ENCODE measurements at places on chromosomes 2 and 18. TPM values are rescaled to one million over a fixed set of nuclear protein-coding genes. Genes with fewer than 3 reads are reported as not detected.

Gene PARD6G
- total RNA-seq = 2.6 TPM

Gene HMSD
- total RNA-seq = not detected

Gene PFN4
- total RNA-seq = not detected

DNA sequence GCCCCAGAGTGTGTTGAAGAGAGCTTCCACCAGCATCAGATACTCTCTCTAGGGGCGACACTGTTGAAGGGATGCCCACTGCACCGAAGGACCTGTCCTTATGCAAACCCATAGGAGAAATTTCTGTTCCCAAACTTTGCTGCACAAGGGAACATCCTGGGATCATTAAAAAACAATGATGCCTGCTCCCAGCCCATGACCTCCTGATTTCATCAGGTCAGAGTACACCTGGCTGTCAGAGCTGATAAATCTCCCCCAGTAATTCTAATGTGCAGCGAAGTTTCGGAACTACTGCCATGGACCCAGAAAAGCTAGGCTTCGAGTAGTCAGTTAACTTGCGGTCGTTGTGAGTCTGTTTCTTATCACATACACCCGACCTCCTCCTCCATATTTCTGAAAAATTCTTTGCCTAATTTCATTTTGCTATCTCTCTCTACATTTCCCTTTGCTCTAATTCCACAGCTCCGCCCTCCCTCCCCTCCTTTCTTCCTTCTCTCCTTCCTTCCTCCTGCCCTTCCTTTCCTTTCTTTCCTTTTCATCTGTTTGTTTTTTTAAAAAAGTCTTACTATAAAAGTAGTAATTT lies 18.8 kb downstream of the FAM124B start:
- peaks cover 8% of the 10 kb centered on the region for H3K4me1 ChIP-seq
- H3K27ac ChIP-seq = no peak overlapping the region
- no peaks in the 10 kb centered on the region for H3K36me3 ChIP-seq

GRCh38 chr2:136281281-136282114 lies 163.5 kb upstream of the CXCR4 start:
- no peaks in the 10 kb centered on the region for H3K27me3 ChIP-seq
- no peak overlapping the region for H3K27ac ChIP-seq
- no peaks in the 10 kb centered on the region for H3K36me3 ChIP-seq
- no peak overlapping the region for H3K4me3 ChIP-seq
- DNase-seq = no peak
- no peaks in the 10 kb centered on the region for H3K4me1 ChIP-seq

DNA sequence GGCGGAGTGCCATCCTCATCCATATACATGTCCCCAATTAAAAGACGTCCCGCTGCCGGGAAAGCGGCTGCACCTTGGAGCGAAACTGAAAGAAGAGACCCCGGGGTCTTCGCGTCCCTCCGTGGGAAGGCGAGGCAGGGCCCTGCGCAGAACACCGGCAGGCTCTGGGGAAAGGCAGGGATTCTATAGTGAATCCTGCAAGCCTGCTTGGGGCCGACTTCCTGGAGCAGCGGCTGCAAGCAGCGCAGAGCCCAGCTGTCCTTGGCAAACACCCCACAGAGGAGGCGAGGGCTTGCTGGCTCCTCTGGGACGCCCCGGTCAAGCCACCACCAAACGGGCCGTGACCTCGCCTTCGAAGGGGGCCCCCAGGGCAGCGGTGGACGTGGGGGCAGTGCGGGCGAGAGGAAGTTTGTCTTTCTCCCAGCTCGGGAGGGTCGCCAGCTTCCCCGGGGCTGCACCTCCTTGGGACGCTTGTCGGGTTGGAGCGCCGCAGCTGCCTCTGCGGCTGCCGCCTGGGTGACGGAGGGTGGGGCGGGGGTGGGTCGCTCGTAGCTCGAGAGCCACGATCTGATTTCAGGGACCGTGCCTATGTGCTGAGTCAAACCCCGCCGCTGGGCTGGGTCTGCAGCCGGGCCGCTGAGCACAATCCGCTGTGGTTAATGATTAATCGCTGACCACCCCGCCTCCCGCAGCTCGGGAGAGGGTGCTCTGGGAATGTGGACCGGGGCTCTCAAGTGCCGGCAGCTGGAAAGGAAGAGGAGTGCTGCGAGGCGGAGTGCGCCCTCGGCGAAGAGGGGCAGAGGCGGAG lies 486 bp upstream of the GPR39 start:
- peak overlapping the region; percentile 1 for H3K4me3 ChIP-seq
- H3K36me3 ChIP-seq = no peaks in the 10 kb centered on the region
- DNase-seq = peak; percentile 97

DNA sequence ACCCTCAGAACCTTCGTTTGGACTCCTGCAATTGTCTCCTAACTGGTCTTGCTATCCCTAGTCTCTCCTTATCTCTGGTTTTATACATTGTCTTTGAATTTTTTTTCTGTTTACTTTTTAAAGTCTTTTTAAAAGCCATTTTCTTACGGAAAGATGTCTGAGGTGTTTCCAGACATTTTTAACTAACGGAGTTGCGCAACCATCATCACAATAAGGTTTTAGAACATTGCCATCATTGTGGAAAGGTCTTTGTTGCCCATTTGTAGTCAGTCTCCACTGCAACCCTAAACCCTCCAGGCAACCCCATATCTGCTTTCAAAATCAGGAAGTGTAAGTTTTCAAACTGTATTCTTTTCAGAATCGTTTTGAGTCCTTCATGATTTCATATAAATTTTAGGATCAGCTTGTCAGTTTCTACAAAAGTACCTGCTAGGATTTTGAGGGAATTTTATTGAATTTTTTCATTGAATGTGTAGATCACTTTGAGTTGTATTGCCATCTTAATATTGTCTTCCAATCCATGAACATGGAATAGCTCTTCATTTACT lies 46.3 kb downstream of the ANKRD12 start:
- DNase-seq = no peak
- H3K36me3 ChIP-seq = peaks cover 4% of the 10 kb centered on the region
- H3K4me1 ChIP-seq = peaks cover 14% of the 10 kb centered on the region
- no peaks in the 10 kb centered on the region for H3K27me3 ChIP-seq
- H3K27ac ChIP-seq = no peak overlapping the region

DNA sequence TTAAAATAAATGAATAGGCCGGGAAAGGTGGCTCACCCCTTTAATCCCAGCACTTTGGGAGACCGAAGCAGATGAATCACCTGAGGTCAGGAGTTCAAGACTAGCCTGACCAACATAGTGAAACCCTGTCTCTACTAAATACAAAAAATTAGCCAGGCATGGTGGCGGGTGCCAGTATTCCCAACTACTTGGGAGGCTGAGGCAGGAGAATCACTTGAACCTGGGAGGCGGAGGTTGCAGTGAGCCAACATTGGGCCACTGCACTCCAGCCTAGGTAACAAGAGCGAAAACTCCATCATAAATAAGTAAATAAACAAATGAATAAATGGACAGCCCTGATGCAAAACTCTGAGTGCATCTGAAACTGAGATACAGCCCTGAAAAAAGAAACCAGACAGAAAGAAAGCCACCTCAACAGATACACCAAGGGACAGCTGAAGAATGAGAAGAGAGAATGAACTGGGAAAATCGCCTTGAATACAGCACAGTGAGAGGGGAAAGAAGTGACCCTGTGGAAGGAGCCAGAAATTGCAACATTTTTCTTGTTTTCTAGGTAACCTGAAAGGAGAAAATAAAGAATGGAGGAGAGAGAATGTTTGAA lies 64.4 kb downstream of the TRABD2A start:
- no peaks in the 10 kb centered on the region for H3K27me3 ChIP-seq
- H3K36me3 ChIP-seq = no peaks in the 10 kb centered on the region
- DNase-seq = no peak
- H3K4me1 ChIP-seq = no peaks in the 10 kb centered on the region
- no peak overlapping the region for H3K4me3 ChIP-seq
- no peak overlapping the region for H3K27ac ChIP-seq

DNA sequence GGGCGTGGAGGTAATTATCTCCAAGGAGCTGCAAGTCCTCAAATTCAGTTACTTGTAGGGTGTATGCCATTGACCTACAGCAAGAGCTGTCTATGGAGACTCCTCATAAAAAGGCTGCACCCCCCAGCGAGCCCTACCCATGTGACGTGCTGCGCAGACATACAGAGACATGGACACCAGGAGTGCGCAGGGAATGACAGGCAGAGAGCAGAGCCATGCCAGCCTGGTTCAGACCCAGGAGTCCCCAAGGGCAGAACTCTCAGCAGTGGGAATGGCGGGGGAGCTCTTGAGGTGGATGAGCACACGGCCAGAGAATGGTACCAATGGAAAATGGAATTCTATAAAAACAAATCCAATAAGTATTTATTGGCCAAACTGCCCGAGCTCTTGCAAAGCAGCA lies 310.1 kb downstream of the MYCN start:
- H3K27ac ChIP-seq = no peak overlapping the region
- no peak for DNase-seq
- no peaks in the 10 kb centered on the region for H3K36me3 ChIP-seq
- H3K4me1 ChIP-seq = peaks cover 5% of the 10 kb centered on the region
- no peak overlapping the region for H3K4me3 ChIP-seq

GRCh38 chr2:233329489-233330135 lies 22.0 kb downstream of the SAG start:
- no peaks in the 10 kb centered on the region for H3K27me3 ChIP-seq
- H3K4me1 ChIP-seq = no peaks in the 10 kb centered on the region
- no peak for DNase-seq

DNA sequence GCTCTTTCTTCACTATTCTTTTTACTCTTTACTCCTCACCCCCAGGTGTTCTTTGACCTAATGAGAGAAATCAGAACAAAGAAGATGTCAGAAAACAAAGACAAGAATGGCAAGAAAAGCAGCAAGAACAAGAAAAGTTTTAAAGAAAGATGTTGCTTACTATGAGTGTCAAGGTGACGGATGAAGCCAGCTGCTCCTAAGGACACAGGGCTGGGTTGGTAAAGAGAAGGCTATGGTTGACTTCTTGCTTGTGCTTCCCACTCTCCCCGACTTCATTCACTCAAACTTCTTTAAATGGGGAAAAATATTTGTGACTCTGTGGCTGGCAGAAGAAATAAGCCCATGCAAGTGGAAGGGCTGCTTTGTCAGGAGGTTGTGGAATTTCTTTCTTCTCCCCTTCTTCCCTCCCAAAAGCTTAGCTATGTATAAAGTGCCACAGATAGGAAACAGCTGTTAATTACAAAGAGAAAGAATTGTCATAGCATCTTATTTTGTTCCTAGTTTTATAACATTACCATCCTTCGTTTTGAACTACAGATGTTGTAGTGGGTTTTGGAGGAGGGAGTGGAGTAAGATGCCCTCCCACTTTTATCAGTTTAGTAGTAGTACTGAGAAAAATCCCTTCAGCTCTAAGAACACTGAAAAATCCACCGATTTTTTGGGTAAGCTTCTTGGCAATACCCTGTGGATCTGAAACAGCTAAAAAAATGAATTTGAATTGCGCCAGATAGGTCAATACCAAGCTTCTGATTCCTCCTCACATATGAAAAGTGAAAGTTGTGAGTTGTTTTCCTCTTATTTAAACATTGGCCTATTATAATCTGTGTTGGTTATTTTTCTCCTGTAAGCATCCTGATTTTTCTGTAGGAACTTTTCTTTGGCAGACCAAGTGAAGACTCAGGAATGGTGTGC lies 40.7 kb downstream of the RALB start:
- no peak overlapping the region for H3K27ac ChIP-seq
- H3K36me3 ChIP-seq = no peaks in the 10 kb centered on the region
- H3K27me3 ChIP-seq = no peaks in the 10 kb centered on the region
- no peak for DNase-seq
- H3K4me1 ChIP-seq = no peaks in the 10 kb centered on the region
- no peak overlapping the region for H3K4me3 ChIP-seq

DNA sequence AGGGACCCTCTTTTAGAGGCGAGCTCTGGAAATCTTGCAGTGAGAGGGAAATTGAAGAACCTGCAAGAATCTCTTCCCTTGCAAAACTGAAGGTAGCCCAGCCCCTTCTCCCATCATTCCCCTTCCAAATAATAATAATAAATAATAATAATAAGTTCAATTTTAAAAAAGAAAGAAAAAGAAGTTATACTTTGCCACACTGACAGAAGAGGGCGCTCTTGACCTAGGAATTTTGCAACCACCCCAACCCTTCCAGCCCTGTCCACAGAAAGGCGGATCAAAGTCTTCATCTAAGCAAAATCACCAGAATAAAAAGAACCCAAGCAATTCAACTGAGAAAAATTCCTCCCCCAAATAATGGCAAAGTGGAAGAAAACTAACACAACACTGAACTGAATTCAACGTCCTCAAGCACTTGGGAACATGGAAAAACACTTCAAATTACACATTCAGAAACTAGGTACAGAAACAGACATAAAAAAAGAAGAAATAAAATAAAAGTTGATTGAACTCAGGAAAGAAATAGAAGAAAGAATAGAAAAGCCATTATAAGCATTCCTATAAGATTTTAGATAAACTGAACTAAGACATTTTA lies 98.9 kb upstream of the GLS start:
- peak; percentile 59 for DNase-seq
- peaks cover 11% of the 10 kb centered on the region for H3K4me1 ChIP-seq
- H3K27ac ChIP-seq = no peak overlapping the region
- H3K36me3 ChIP-seq = no peaks in the 10 kb centered on the region
- H3K4me3 ChIP-seq = no peak overlapping the region
- H3K27me3 ChIP-seq = no peaks in the 10 kb centered on the region

- H3K4me1 ChIP-seq = no peaks in the 10 kb centered on the region
- no peak for DNase-seq
- H3K36me3 ChIP-seq = no peaks in the 10 kb centered on the region
- H3K27ac ChIP-seq = no peak overlapping the region
- no peak overlapping the region for H3K4me3 ChIP-seq
- no peaks in the 10 kb centered on the region for H3K27me3 ChIP-seq
Observed at GRCh38 chr2:237154884-237155851, 69.5 kb downstream of the COPS8 start.

GRCh38 chr2:170771421-170771937 lies 1.3 kb downstream of the ERICH2 start:
- no peak for DNase-seq
- H3K4me1 ChIP-seq = peaks cover 24% of the 10 kb centered on the region
- peak overlapping the region; percentile 27 for H3K4me3 ChIP-seq

GRCh38 chr18:8169722-8170121 lies 439.5 kb upstream of the RAB12 start:
- H3K27ac ChIP-seq = no peak overlapping the region
- peaks cover 2% of the 10 kb centered on the region for H3K4me1 ChIP-seq
- no peak overlapping the region for H3K4me3 ChIP-seq
- H3K27me3 ChIP-seq = no peaks in the 10 kb centered on the region
- H3K36me3 ChIP-seq = no peaks in the 10 kb centered on the region
- no peak for DNase-seq

DNA sequence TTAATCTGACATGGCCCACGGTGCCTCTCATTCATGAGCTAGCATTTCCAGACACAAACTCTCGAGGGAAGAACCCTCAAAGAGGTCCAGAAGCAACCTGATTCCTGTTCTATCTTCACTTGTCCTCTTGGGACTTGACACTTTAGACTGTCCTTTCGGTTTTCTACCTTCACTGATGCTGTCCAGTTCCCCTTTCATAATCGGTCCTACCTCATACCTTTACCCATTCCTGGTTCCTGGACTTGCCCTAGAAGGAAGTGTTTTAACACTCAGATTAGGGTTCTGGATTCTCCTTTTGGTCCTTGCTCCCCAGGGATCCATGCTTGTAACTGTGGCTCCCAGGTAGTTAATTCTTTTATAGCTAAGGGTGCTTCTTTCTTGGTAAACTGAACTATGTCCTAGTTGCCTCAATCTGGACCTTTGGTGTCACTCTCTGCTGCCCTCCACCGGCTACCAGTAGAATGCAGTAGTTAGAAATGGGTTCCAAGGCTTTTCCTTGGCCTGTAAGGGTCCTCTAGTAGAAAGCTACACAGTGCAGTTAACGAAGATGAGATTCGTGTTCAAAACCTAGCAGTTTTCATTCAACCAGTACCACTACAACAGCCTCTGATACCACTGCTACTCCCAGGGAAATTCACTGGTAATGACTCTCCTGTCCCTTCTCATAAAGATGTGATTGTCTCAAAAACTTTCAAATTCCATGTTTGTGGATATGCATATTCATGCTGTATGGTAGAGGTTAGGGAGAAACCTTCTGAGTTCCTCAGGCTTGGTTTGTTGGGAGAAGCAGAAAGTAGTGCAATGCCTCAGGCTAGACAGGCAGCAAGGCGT lies 178.1 kb upstream of the CYP26B1 start:
- DNase-seq = peak; percentile 16
- no peaks in the 10 kb centered on the region for H3K4me1 ChIP-seq
- H3K27ac ChIP-seq = no peak overlapping the region

Measured in body of pancreas (tissue), 4 donors.